ENCODE measurements at places on chromosomes 3 and 15.
A peak's percentile ranks its signal among the peaks of the same experiment; 100 is the strongest.

DNA sequence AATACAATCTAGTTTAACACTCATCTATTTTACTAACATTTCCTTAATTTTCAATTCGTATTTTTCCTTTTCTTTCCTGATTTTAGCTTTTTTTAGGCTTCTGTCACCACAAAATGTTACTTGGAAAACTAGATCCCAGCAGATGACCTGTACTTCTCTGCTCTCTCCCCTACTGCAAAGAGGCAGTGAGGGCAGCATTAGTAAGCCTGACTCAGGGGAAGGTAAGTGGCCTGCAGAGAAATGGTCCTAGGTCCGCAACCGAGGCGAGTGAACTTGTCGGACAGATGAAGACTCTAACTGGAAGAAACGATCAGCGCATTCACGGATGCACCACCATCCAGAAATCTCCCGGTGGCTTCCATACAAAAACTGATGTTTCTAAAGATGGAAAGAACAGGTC lies 20.4 kb downstream of the TMEM43 start:
- no peak for DNase-seq

DNA sequence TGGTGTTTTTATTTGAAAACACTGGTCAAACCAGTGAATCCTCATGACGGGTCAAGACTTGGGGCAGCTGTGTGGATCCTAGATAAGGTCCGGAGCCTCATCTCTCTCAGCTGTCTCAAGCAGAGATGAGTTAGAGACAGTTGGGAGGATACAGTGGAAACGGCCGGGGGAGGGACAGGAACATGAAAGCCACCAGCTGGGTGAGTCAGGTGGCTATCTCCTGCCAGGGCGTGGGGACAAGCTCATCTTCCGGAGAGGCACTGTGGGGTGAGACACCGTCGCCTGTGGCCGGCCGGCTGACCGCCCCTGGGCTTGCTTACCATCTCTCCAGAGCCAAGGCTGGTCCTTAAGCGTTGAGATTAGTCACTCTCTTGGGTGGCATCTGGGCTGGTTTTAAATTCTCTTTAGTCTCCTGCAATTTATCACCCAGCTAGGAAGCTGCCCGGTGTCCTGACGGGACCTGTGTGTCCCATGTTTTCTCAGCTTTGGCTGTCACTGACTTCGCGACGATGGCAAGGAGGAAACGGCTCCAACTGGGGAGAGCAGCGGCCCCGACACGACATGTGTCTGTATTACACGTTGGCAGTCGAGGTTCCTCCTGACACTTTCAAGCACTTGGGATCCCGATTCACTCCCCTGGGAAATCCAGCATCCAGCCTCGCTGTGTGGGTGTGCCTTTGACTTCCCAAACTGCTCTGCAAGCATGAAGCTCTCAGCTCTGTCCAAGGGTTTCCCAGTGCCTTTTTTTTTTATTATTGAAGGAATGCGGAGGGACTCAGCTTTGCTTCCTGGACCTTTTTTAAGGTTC lies 7.5 kb downstream of the ST8SIA2 start:
- no peak for DNase-seq

DNA sequence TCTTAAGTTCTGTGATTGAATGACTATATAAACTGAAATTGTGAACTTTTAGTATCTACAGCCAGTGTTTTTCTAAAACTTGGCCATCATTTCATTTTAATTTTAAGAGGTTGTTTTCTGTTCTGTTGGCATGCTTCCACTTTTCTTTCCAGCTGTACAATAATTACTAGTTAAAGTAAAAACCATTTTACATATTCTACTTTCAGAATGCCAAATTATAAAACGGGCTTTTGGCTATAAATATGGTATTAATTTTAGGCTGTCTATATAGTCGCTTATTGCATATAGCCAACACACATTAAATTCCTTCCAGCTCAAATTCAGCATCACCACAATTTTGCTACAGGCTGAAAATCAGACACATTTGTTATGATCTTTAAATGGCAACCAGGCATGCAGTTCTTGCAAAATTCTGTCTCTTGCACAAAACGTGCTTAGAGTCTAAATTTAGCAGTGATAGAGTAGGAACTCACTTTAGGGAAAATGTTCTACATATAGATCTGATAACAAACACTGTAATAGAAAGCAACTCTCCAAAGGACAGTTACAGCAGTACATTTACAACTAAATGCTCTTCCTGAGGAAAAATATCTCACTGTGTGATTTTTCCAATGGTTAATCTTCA lies 81.1 kb downstream of the BTD start:
- peak; percentile 46 for DNase-seq

GRCh38 chr3:112448939-112449338 lies 50.3 kb downstream of the BTLA start:
- no peak for DNase-seq

- DNase-seq: no peak
Observed at GRCh38 chr15:53746101-53746500, 13.4 kb downstream of the WDR72 start.
